ENCODE measurements at places on chromosomes 6 and 20. TPM values are rescaled to one million over a fixed set of nuclear protein-coding genes. Genes with fewer than 3 reads are reported as not detected.

- H3K36me3 ChIP-seq, result peaks cover 13% of the 10 kb centered on the region
- H3K27me3 ChIP-seq, result no peaks in the 10 kb centered on the region
- H3K4me3 ChIP-seq, result no peak overlapping the region
- no peaks in the 10 kb centered on the region for H3K4me1 ChIP-seq
- DNase-seq, result no peak
- no peak overlapping the region for H3K27ac ChIP-seq
These were observed 69.1 kb downstream of the CTNNBL1 start for GRCh38 chr20:37762716-37763485.

Gene SOX4
- 58.0 TPM for total RNA-seq

Gene CLPSL2
- not detected for total RNA-seq

GRCh38 chr6:141607956-141608355, 524.8 kb upstream of the GJE1 start:
- H3K27ac ChIP-seq, result no peak overlapping the region
- H3K4me3 ChIP-seq, result no peak overlapping the region
- DNase-seq, result no peak
- H3K27me3 ChIP-seq, result no peaks in the 10 kb centered on the region
- H3K4me1 ChIP-seq, result no peaks in the 10 kb centered on the region
- no peaks in the 10 kb centered on the region for H3K36me3 ChIP-seq

DNA sequence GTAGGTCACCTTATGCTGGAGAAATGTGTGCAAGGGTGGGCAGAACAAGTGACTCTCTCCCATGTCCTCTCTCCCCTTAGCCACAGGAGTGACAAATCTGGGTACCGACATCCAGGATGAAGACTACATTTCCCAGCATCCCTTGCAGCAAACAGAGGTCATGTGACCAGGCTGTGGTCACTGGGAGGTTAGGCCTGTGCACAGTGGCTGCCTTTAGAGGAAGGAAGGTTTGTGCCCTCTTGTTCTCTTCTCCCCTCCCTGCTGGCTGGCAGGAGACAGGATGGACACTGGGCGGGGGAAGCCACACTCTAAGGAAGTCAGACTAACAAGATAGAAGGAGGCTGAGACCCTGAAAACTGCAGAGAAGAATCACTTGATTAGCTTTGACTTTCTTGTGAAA, 360.2 kb downstream of the PREX1 start:
- no peak for DNase-seq
- no peaks in the 10 kb centered on the region for H3K27me3 ChIP-seq

- no peak overlapping the region for H3K27ac ChIP-seq
- peaks cover 22% of the 10 kb centered on the region for H3K27me3 ChIP-seq
- H3K4me3 ChIP-seq, result no peak overlapping the region
- DNase-seq, result peak; percentile 32
These were observed 6.6 kb downstream of the TRIM15 start for GRCh38 chr6:30169658-30170614.

- H3K27ac ChIP-seq, result no peak overlapping the region
- H3K36me3 ChIP-seq, result no peaks in the 10 kb centered on the region
- peaks cover 3% of the 10 kb centered on the region for H3K4me1 ChIP-seq
- H3K27me3 ChIP-seq, result peaks cover 5% of the 10 kb centered on the region
- H3K4me3 ChIP-seq, result no peak overlapping the region
These were observed 26.8 kb downstream of the TRMT6 start for GRCh38 chr20:5923493-5923892.

Gene GPR63
- total RNA-seq, result 0.71 TPM

- H3K27me3 ChIP-seq, result no peaks in the 10 kb centered on the region
- H3K36me3 ChIP-seq, result no peaks in the 10 kb centered on the region
- DNase-seq, result no peak
These were observed 36.6 kb upstream of the NFATC2 start for GRCh38 chr20:51579137-51579536.

- no peak for DNase-seq
- H3K4me3 ChIP-seq, result no peak overlapping the region
- no peaks in the 10 kb centered on the region for H3K4me1 ChIP-seq
- H3K36me3 ChIP-seq, result no peaks in the 10 kb centered on the region
- H3K27me3 ChIP-seq, result no peaks in the 10 kb centered on the region
These were observed 11.2 kb downstream of the DOK5 start for GRCh38 chr20:54486585-54486984.

GRCh38 chr20:38023181-38024001, 9.9 kb downstream of the TTI1 start:
- H3K27me3 ChIP-seq, result no peaks in the 10 kb centered on the region
- H3K27ac ChIP-seq, result no peak overlapping the region
- H3K4me1 ChIP-seq, result peaks cover 2% of the 10 kb centered on the region
- no peak overlapping the region for H3K4me3 ChIP-seq

Gene MBOAT1
- total RNA-seq, result 4.7 TPM

DNA sequence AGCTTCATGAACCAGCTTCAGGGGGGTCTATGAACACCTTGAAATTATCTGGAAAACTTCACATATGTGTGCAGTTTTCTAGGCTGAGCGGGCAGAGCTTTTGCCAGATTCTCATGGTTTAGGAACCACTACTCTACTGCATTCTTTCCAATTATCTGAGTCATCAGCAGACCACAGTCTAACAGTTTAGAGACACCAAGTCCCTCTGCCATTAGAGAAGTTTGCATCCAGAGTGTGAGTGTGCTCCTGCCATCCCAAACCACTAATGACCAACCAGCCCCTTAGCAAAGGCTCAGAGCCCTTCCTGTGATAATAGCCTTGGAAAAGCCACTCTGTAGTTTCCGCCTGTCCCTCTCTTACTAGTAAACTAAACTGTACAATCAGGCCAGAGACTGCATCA, 96.8 kb downstream of the PHACTR1 start:
- H3K27me3 ChIP-seq, result no peaks in the 10 kb centered on the region
- H3K4me1 ChIP-seq, result peaks cover 9% of the 10 kb centered on the region
- H3K36me3 ChIP-seq, result no peaks in the 10 kb centered on the region
- no peak overlapping the region for H3K4me3 ChIP-seq
- no peak overlapping the region for H3K27ac ChIP-seq

Gene LRRC73
- total RNA-seq, result 0.09 TPM

Gene HMGCLL1
- total RNA-seq, result 0.42 TPM
